ENCODE measurements at places on chromosomes 12 and 14.
A peak's percentile ranks its signal among the peaks of the same experiment; 100 is the strongest.

DNA sequence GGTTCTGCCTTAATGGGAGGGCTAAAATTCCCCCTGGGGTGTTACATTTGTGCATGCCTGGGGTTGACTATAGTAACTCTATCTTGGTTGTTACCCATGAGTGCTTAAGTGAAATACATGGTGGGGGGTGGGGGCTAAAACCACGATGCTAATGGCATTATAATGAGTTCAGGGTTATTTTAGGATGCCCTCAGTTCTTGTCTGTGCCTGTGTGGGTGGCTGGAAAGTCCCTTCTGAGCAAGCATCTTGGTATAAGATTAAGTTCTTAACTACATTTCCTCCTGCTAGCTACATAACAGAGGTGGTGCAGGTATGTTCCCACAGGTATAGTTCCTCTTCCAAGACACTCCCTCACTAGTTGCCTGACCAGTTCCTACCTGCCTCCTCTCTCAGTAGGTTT lies 822.3 kb downstream of the LRFN5 start:
- DNase-seq: no peak

GRCh38 chr12:64469455-64470142 lies 17.7 kb downstream of the TBK1 start:
- no peak for DNase-seq

GRCh38 chr12:45975506-45975905 lies 14.9 kb downstream of the SCAF11 start:
- DNase-seq: no peak

- DNase-seq: no peak
These were observed 47.8 kb upstream of the ETV6 start for GRCh38 chr12:11601647-11602046.

- DNase-seq: no peak
These were observed 1135.8 kb downstream of the BCL11B start for GRCh38 chr14:98136012-98136789.

DNA sequence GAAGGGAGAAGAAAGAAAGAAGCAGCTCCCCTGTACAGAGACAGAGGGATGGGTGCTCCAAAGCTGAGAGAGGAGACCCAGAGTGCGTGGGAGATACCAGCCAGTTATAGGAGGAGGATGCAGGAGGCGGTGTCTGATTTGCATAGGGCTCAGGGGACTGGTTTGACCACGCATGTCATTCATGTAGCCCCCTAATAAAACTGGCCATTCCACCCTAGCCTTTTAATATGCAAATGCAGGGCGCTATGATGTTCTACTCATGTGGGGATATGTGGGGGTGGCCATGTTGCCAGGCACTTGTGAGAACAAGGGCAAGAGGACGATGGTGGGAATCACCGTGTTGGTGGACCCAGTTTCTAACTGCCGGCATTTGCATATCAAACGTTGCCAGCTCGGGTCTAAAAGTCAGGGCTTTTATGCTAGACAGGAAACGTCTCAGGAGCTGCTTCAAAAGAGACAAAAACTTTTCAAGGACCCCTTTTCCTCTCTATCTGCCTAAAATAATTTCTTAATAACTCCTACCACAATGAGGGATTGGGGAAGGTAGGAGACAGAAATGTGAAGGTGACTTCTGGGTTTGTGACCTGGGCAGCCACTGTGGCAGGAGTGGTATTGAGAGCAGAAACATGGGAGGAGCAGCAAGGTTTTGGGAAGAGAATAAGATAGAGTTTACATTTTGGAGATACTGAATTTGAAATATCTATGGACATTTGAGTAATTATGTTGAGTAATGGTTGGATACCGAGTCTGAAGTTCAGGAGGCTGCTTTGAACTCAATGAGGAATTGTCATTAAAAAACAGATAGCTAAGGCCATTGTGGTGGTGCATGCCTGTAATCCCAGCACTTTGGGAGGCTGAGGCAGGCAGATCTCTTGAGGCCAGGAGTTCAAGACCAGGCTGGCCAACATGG lies 2.2 kb upstream of the ATXN3 start:
- DNase-seq: no peak

DNA sequence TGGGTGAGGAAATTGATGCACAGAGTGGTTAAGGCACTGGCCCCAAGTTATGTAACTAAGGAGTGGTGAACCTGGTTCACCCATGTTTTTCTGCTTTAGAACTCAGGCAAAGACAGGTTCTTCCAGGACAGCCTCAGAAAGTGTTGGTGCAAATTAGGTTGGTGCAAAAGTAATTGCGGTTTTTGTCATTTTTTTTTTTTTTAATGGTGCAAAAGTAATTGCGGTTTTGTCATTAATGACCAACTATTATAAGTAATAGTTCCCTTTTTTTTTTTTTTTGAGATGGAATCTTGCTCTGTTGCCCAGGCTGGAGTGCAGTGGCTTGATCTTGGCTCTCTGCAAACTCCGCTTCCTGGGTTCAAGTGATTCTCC lies 5.2 kb upstream of the SSH1 start:
- no peak for DNase-seq

DNA sequence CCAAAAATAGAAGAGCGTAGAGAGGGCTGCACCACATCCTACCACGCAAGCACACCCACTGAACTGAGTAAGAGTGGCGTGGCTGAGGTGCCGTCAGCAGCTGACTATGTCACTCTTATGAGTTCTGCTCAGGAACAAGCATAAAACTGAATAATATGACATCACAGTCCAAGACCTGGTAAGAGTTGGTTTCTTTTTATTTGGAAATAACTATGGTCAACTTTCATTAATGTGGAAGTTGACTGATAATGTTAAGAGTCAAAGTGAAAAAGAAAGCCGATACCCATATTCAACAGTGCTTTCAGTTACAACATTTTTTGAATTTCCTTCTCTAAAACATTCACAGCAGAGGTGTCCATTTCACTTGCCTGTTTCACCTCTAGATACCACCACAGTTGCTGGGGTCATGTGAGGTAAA lies 44.6 kb downstream of the GNS start:
- no peak for DNase-seq

DNA sequence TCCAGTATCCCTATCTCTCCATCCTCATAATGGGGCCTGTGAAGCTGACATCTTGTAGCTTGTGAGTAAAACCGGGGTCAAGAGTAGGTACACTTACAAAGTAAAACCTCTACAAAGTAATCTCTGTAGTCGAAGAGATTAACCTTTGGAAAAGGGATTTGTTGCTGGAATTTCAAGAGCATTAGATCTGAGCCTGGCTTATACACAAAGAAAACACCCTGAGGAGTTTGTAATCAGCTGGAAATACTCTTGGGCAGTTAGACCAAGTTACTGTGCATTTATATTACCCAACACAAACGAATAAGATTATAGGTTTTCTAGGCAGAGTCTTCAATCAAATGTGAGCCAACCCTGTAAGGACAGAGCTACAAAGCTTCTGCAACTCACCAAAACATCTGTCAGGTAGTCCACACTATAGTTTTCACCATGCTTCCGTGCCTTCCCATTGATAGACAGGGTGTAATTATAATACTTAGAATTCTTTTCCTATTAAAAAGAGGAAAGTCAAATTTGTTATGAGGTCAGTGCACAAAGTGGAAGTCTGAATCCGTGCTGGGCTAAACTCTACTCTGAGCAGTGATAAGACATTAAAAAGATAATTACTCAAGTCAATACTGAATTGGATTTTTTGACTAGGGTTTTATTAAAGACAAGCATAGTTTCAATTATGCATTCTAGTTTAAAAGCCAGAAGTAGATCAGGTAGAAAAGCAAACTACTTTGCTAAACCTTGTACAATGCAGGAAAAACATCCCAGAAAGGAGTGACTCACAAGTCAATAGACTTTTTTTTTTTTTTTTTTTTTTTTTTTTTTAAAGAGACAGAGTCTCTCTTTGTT lies 14.6 kb downstream of the GNS start:
- DNase-seq: no peak

GRCh38 chr14:81416981-81417380 lies 16.9 kb upstream of the STON2 start:
- no peak for DNase-seq

DNA sequence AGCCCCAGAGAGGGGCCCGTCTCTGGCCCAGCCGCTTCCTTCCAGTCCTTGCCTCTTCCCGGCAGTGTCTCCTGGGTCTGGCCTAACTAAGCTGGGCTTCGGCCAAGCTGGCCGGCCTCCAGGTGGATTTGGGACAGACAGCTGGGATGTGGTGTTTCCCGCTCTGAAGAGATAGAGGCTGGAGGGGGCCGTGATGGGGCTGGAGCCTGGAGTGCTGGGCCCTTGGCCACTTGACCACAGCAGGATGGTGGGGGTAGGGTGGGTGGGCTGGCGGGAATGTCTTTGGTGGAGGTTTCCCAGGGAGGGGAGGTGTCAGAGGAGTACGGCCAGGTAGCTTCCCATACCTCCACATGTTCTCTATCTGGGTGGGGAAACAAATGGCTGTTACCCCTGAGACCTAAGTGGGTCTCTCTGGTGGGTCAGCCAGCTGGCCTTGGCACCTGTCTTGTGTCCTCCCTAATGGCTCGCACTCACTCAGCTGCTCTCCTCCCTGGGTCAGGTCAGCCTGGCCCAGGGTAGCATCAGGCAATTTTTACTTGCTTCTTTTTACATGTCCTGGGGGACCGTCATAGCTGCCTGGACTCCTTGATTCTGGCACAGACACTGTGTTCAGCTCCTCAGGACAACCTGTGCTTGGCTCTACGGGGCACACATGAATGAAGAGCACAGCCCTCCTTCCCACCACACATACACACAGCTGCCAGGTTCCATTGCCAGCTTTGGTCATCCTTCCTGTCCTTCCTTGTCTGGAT lies 19.8 kb upstream of the PGF start:
- no peak for DNase-seq

DNA sequence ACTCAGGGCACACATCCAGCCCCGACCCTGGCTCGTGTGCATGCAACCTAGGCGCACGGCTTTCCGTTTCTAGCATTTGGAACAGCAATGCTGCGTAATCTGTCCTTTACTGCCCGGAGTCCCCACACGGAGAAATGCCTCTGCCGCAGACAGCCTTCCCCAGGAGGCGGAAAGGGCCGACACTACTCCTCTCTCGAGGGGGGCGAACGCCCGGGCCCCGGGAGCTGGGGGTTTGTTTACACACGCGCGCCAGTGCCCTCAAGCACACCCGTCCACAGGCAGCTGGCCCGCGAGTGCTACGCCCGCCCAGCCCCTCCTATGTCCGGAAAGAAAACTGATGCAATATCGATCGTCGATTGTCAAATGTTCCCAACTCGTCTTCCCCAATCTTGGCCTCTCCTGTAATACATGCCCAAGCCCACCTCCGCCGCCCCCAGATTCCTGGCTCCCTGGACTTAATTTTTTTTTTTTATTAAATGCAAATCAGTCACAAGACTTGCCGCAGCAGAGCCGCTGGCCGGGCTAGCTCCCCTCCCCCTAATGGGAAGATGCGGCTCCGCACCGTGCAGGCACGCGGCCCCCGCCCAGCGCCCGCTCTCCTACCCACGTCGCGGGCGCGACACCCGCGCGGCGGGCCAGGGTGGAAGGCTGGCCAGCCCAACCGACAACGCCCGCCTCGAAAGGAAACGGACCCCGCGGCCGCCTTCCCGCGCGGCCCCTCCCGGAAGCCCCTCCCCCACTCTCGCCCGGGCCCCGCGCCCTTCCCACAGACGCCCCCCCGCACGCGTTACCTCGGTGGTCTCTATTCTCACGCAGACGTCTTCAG lies 642 bp downstream of the SLC38A2 start:
- DNase-seq: no peak

GRCh38 chr12:46154221-46154985 lies 114.4 kb downstream of the SLC38A1 start:
- no peak for DNase-seq

GRCh38 chr14:81192594-81192993 lies 28.2 kb downstream of the GTF2A1 start:
- DNase-seq: no peak

DNA sequence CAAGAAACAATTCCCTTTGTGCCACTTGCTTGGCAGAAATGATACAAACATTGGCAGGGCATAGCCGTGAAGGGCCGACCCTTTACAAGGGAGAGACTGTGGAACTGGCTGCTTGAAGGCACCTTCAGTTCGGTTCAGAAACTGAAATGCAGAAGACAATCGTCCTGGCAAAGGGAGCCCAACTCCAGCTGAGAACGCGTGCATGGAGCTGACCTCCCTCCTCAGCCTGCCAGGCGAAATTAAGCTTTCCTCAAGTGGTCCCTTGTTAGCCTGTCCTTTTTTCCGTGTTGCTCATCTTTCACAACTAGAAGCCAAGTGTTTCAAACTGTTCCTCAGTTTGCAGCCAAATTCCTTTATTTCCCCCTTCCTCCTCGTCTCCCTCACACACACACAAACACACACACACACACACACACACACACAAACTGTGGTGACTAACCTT lies 8.1 kb downstream of the LGR5 start:
- DNase-seq: no peak

- DNase-seq: no peak
These were observed 8.7 kb upstream of the JDP2 start for GRCh38 chr14:75418850-75419768.

DNA sequence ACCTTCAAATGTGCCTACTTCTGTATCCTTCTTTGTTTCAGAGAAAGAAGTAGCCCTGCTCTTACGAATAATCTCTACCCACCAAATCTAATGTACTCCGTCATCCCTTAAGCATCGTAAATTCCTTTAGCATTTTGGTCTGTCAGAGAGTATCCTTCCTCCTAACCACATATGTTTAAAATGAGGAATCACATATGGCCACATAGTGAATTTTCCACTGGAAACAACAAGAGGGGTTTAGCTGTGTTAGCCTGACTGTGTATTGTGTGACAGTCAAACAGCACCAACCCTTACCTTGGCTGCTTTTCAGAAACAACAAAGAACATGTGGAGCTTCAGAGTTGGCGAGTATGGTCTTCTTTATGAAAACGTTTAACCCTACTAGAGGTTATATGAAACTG lies 5.5 kb downstream of the LUM start:
- DNase-seq: no peak

GRCh38 chr12:120362516-120363273 lies 6.3 kb downstream of the MSI1 start:
- DNase-seq: peak; percentile 91

- DNase-seq: no peak
These were observed 150.7 kb upstream of the CPM start for GRCh38 chr12:69083689-69084088.

- no peak for DNase-seq
These were observed 60.2 kb downstream of the LRCOL1 start for GRCh38 chr12:132550014-132550802.

GRCh38 chr14:103803661-103804060 lies 43.7 kb downstream of the PPP1R13B start:
- DNase-seq: no peak

GRCh38 chr14:58191763-58192601 lies 8.0 kb upstream of the ACTR10 start:
- no peak for DNase-seq

DNA sequence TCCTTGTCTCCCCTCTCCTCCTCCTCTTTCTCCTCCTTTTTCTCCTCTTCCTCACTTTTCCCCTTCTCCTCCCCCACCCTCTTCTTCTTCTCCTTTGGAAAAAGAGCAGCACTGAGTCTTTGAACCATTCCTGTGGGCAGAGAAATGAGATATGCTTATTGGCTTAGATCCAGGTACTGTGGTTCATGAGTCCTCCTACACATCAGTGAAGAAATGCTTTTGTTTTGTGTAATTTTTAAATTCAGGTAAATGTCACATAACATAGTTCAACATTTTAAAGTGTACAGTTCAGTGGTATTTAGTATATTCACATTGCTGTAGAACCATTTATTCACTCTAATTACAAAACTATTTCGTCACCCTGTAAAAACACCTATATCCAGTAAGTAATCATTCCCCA lies 402.1 kb downstream of the AACS start:
- DNase-seq: no peak

Data from NCI-H524 treated with DMSO at 0.1 percent for 48 hours (cell line).